NCI-H2029 (cell line): ENCODE measurements at places on chromosomes 1 and 21.

GRCh38 chr1:41853907-41854306 is 64.8 kb downstream of the HIVEP3 start:
- DNase-seq = no peak

GRCh38 chr21:15586752-15587427 is 142.9 kb upstream of the USP25 start:
- DNase-seq = no peak

GRCh38 chr1:191279266-191279800 is 801.7 kb upstream of the BRINP3 start:
- DNase-seq = no peak

DNA sequence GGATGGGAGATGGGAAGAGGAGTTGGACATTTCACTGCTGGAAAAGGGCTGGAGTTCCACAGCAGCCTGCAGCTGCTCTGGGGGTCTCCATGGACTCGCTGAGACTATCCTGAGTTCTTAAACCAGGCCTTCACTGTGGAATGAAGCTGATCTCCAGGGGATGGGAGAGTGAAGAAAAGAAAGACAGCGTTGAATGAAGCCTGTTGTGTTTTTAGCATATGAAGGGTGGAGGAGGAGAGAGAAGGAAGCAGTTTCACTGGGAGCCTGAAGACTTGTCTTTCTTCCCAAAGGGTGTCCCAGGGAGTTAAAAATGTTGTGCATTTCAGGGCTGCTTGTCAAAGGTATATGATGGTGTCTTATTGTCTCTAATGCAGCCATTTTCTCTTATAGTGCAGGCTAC is 9.2 kb downstream of the ROR1 start:
- no peak for DNase-seq

- no peak for DNase-seq
Measured at GRCh38 chr1:203481196-203481595, 5.6 kb downstream of the PRELP start.

DNA sequence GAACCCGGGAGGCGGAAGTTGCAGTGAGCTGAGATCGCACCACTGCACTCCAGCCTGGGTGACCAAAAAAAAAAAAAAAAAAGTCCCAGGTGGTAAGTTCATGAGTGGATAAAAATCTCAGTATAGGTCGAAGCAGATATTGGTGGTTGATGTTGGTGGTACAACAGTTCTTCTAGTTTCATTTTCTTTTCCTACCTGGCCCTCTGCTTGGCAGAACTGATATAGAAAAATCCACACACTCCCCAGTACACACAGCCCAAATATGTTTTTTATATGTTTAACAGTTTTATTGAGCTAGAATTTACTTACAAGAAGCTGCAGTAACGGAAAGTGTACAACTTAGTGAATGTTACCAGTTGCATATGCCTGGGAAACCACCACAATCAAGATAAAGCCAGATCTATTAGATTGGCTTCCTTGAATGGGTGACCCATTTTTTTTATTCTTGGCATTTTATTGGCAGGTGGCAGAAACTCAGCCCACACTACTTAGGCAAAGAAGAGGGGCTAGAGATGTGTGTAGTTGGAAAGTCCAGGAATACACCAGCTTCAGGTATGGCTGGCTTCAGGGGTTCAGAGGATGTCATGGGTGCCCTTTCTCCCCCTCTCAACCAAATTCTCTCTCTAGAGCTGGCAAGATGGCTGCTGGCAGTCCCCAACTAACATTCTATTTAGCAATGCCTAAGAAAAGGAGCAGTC is 118.3 kb upstream of the SLC25A33 start:
- no peak for DNase-seq

DNA sequence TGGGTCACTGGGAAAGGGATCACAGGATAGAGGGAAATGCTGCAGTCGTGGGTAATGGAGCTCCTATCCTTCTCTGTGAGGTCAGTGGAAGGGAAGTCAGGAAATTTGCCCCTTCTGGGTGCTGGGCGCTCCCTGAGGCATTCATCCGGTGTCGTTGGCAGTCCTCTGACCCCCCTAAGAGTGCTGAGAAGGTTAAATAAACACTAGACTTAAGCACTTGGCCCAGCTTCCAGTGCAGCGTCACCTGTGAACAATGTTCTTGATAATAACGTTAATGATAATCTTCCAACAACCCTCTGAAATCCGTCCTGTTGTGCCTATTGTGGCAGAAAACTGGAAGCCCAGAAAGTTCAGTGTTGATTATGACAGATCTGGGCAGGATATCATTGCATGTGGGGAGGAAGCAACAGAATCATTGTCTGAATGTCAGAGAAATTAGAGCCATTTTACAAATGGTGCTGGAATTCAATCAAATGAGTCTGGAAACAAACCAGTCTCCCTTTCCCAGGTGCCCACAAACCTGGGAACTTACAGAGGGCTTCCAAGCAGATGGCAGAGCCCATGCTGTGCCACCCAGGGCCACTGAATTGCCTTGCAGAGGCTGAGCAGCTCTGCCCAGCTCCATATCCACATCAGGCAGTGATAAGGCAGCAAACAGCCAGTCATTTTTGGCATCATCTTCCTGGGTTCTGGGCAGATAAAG is 216.8 kb downstream of the KAZN start:
- peak; percentile 17 for DNase-seq
